ENCODE measurements at places on chromosomes 4 and X.

DNA sequence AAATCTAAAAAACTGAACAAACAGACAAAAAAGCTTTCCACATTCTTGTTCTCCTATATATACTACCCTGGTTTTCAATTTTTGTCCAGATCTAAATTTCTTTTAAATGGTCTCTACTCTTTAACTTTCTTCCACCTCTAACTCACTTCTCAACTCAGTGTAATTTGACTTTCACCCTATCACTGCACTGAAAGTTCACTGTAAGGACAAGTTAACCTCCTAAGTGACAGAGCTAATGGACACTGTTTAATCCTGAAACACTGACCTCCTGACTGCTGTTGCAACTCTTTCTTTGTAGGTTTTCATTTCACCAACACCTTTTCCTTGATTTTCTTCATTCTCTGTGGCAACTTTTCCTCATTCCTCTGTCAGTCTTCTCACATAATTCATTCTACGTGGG lies 50.0 kb downstream of the ATOH1 start:
- DNase-seq, result no peak

- DNase-seq, result no peak
Observed at GRCh38 chr4:138910914-138911336, 104.7 kb upstream of the NOCT start.

DNA sequence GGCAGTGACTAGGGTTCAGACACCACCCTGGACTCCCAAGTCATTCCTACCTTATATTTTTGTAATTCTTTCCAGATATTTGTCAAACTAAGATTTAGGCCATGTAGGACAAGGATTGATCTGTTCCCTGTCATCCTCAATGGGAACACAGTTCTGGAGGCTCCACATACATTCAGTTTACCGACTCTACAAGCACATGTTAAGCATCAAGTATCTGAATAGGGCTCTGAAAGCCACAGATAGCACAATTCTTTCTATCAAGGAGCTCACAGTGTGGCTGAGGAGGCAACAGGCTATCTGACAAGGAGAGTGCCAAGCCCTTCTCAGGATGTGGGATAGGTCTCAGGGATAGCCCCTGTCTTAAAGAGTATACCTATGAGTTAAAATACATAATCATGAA lies 37.0 kb upstream of the CXCL8 start:
- DNase-seq, result no peak

GRCh38 chrX:103774070-103774642 lies 2.5 kb upstream of the PLP1 start:
- DNase-seq, result no peak

DNA sequence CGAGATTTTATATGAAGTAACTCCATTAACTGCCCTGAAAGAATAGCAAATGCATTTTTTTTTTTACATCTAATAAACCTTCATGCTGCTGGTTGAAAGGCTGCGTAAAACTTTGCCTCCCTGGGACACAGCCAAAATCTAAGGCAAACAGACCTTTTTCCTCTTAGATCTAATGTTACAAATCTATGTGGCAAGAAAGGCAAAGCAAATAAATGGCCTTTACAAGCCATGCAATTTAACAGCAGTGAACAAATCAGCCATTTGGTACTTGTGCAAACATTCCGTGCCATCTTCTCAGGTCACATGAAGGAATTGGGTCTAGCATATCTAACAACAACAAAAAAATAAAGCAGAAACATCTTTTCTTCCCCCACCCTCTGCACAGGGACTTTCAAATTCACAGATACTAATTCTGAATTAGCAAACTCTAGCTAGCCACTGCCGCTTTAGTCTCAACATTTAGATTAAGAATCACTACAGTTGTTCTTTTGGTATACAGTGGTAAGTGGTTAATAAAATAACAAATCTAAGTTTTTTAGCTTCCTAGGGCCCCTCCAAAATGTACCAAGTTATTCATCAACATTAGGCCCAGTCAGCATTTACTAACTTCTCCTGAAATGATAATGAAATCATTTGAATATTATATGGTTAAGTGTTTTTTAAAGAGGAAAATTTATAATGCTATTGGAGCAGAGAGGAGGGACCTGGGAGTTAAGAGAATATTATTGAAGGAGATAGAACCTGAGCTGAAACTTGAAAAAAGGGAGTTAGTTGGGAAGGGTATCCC lies 593.8 kb downstream of the SMARCA1 start:
- no peak for DNase-seq

DNA sequence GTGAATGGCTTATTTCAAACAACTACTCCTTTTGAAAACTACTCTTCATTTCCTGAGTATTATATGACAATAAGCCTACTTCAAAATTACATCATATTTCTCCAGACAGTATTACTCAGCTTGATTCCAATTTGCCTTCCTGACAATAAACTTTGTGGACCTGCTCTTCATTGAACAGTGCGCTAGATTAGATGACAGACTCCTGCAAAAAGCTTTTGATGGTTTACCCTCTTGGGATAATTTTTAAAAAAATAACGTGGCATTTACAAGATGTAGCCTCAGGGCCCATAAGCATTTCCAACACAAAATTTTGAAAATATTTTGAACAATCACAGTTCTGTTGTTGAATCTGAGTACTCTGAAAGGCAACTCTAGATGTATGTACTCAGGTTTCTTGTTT lies 25.9 kb downstream of the MGAT4D start:
- DNase-seq, result no peak

- DNase-seq, result no peak
Observed at GRCh38 chrX:111352424-111352823, 59.6 kb downstream of the DCX start.

DNA sequence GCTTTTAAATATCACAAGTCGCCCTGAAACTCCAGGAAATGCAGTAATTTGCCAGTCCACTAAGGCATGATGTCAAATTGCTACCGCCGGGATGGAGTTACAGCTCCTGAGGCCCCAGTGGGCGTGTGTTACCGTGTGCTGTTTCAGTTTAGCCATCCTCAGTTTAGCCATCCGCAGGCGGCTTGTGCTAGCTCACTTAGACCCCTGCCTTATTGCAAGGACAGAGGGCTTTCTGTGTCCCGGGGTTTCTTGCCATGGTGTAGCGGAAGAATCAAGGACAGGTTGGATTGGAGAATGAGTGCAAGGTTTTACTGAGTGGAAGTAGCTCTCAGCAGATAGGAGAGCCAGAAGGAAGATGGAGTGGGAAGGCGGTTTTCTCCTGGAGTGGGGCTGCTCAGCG lies 33.8 kb upstream of the LRBA start:
- no peak for DNase-seq

- DNase-seq, result no peak
Observed at GRCh38 chr4:23166407-23166806, 473.7 kb downstream of the GBA3 start.

Measured in CD4-positive, alpha-beta T cell treated with Interleukin-6 at 100 ng/mL for 8 hours (primary cell).